Temporal lobe (tissue), 4 donors: ENCODE measurements at places on chromosomes 2 and 18. TPM values are rescaled to one million over a fixed set of nuclear protein-coding genes. Genes with fewer than 3 reads are reported as not detected.

SNORC gene
- 0.74 TPM for total RNA-seq

SKA1 gene
- 2.0 TPM for total RNA-seq

TEKT4 gene
- not detected for total RNA-seq

C2orf80 gene
- total RNA-seq = 26.6 TPM

IL36G gene
- not detected for total RNA-seq
